D721Med (cell line): ENCODE measurements at places on chromosomes 5 and 9.

- no peak for DNase-seq
Measured at GRCh38 chr5:68367287-68367686, 151.7 kb downstream of the PIK3R1 start.

DNA sequence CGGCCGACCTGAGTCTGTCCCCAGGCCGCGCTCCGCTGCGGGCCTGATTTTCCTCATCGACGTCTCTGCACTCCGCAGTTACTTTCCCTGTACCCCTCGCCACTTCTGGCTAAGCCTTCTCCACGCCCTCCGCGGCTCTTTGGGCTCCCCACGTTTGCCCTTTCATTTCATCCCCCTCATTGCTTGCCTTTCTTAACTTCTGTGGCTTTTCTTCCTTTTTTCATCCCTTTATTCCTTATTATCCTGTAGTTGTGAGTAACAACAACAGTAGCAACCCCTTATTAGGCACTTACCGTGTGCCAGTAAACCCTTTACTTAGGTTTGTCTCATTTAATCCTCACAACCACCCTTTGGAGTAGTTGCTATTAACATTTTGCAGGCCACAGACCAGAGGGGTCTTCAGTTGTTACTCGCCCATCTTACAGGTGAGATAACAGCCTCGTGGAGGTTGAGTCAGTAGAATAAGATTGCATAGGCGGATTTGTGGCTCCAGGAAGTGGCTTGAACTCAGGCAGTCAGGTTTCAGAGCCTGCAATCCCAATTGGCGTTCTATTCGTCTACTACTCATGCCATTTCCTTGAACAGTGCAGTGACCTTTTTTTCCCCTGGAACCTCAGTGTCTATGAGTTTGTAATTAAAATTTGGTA, 724 bp downstream of the TCERG1 start:
- DNase-seq, result no peak

DNA sequence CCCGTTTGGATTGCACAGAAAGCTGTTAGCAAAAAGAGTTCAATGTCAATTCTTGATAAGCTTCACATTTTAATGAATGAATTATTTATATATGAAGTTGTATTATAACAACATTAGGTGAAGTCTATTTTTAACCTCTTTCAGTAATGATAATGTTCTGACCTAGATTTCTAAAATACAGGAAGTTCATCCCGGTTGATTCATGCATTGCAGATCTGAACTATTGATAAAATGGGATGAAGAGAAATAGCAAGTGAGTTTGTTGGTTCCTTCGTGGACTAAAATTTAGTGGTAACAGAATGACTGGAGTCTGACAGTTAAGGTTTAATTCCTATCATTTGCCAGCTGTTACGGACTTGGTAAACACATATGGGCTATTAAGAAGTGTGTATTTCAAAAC, 180.5 kb downstream of the PCSK1 start:
- DNase-seq, result no peak

- no peak for DNase-seq
Measured at GRCh38 chr5:100787648-100788047, 115.4 kb downstream of the ST8SIA4 start.

DNA sequence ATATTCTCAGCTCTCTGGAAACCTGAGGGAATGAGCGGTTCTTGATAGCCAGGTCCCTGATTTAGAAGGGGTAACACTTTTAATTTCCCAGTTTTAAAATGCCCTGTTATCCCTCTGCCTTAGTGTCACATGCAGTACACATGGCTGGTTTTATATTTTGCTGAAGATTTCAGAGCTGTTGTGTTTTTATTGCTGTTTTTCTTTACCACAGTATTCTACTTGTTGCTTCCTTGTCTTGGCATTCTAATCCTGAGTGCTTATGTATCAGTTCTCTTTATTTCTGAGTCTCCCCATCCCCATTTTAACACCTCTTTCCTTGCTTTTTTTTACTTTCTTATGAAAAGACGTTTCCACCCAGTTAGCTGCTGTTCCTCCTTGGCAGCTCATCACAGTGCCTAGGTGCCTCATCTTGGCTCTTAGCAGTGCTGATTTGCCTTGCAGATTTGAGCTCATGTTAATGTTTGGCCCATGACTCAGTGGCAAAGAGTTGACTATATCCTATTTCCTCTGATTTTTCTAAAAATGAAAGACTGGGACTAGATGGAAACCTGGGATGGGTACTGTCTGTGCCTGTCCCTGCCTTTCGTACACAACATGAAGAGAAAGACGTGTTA, 3.7 kb downstream of the MTRR start:
- no peak for DNase-seq

DNA sequence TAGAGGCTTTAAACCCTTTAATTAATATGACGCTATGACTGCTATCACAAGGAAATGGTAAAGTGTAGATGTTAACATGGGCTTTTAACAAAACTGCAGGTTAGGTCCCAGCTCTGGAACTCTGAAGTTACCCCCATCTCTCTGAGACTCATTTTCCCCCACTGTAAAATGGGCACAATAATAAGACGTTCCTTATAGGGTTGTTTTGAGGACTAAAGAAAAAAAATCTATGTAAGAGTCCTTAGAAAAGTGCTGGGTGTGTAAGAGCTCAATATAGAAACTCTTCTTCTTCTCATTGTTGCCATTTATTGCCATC, 45.8 kb upstream of the STK32A start:
- no peak for DNase-seq

DNA sequence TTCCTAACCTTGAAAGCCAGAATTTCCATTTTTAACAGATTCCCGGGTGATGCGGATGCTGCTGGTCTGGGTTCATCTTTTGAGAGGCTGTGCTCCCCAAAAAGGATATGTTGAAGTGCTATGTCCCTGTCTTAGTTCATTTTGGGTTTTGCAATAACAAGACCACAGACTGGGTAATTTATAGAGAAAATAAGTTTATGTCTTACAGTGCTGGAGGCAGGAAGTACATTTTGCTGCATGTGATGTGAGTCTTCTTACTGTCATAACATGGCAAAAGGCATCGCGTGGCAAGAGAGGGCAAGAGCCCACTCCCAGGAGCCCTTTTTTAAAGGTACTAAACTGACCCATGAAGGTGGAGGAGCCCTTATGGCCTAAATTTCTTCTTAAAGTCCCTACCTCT, 114.1 kb downstream of the DAPK1 start:
- no peak for DNase-seq

GRCh38 chr5:35133186-35133585, 85.4 kb upstream of the AGXT2 start:
- DNase-seq, result no peak

DNA sequence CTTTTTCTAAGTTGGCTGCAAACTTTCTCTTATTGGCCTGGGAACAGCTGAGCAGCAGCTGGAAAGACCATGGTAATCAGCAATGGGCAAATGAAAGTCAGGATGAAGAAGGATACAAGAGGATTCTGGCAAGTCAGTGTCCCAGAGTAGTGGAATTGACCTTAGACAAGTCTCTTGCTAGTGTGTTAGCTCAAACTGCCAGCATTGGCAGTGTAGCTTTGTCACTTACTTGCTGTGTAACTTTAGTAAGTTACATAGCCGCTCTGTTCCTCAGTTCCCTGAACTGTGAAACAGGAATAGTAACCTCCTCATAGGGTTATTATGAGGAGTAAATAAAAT, 3.6 kb downstream of the ALDH1A1 start:
- DNase-seq, result no peak

GRCh38 chr5:91070761-91071550, 312.2 kb downstream of the ARRDC3 start:
- DNase-seq, result no peak

DNA sequence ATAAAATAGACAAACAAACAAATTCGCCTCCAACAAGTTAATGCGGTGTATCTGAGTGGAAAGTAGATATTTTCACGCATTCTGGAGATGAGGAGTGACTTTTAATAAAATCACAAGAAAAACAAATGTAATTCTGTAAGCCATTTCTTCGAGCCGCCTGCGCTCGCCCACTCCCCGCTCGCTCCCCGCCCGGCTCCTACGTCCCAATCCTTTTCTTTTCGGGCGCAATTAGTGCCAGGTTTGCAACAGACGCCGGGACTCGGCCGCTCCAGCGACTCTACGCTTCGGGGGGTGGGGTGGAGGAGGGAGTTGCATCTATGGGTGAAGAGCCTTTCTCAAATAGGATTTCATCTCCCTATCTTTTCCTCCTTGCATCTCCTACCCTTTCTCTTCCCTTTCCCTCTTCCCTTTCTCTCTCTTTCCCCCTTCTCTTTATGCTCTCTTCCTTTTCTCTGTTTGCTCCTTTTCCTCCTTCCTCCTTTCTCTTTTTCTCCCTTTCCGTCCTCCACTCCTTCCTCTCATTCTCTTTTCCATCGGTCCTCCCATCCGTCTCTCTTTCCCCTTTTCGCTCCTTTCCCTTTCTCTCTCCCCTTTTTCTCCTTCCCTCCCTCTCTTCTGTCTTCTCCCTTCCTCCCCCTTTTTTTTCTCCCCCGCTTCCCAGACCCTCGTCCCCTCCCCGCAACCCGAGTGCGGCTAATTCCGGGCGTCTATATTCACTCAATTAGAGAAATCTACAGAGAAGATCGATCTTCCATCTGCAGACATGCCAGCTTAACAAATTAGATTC, 6.1 kb upstream of the OTP start:
- DNase-seq, result no peak

GRCh38 chr5:1137567-1138444, 25.9 kb upstream of the SLC12A7 start:
- DNase-seq, result no peak

DNA sequence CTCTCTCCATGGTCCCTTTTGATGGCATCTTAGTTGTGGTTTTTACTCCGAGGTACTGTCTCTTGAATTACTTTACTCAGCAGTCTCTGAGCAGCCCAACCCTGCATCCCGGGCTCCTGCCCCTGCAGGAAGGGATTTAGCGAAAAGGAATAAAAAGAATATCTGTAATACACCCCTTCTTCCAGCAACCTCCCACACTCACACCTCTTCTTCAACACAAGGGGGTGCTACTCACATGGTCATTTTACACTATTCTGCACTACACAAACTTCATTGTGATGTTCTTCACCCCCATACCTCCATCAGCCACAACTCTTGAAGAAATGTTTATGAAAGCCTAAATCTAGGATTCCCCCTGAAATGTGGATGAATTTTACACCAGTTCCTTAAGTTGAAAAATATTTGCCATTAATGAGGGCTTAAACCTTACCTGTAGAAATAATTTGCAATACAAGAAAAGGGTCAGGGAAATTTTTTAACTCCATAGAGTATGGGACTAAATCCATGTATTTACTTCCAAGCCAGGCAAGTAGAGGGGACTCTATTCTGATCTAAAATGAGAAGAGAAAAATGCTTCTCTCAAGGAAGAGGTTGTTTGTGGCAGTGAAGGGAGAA, 26.0 kb downstream of the TPD52L3 start:
- DNase-seq, result peak; percentile 43

GRCh38 chr9:7988644-7989280, 189.2 kb upstream of the DMAC1 start:
- DNase-seq, result no peak

- no peak for DNase-seq
Measured at GRCh38 chr9:33498387-33498786, 24.7 kb upstream of the NOL6 start.

DNA sequence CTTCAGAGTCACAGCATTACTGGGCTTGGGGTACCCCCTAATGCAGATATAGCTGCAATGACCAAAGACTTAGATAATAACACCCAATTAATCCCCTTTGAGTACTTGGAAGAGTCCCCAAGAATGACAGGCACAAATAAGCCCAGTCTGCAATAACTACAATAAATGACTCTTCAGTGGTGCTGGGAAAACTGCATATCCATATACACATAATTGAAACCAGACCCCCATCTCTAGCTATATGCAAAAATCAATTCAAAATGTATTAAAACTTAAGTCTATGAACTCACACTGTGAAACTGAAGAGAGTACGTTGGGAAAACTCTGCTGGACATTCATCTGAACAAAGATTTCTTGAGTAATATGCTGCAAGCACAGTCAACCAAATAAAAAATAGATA, 422.5 kb downstream of the CDH18 start:
- no peak for DNase-seq

DNA sequence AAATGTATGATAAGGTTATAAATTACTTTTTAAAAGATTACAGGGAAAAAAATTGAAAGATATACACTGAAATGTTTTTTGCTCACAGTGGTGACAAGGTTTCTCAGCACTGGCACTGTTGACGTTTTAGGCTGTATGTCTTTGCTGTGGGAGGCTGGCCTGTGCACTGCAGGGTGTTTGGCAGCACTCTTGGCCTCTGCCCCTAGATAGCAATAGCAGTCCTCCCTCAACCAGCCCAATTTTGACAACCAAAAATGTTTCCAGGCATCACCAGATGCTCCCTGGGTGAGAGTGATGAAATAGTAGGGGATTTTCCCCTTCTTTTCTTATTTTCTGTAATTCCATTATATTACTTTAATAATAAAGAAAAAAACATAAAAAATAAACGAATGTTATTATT, 3.3 kb downstream of the CD274 start:
- DNase-seq, result no peak

- DNase-seq, result no peak
Measured at GRCh38 chr5:114952876-114953275, 216.8 kb downstream of the TRIM36 start.

GRCh38 chr9:5510989-5511388, 658 bp downstream of the PDCD1LG2 start:
- no peak for DNase-seq

GRCh38 chr9:34558364-34558763, 31.2 kb downstream of the CNTFR start:
- DNase-seq, result no peak

DNA sequence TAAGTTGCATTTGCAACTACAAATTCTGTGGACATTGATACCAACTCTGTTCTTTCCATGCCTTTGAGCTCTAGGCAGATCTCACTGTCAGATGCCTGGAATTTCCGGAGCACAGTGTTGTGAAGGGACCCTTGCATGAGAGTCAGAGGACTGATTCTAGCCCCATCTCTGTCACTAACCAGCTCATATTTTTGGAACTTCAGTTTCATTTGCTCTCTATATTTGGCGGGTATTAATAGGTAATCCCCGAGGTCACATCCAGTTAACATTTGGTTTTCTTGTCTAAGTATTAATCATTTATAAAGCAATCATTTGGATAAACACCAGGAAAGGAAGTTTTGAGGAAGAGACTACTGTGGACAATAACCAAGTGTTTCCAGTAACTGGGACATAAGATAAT, 115.7 kb downstream of the MAN2A1 start:
- DNase-seq, result no peak

- DNase-seq, result no peak
Measured at GRCh38 chr9:134971696-134972095, 54.0 kb upstream of the FCN1 start.

- no peak for DNase-seq
Measured at GRCh38 chr9:24616863-24617262, 71.2 kb upstream of the IZUMO3 start.
